ENCODE measurements at places on chromosomes 13 and 19.

GRCh38 chr19:29283366-29283765 lies 70.4 kb upstream of the UQCRFS1 start:
- no peak for DNase-seq

- DNase-seq, result no peak
Observed at GRCh38 chr13:114038211-114038613, 64.3 kb upstream of the C13orf46 start.

GRCh38 chr13:64311948-64312347 lies 2896.3 kb upstream of the PCDH20 start:
- DNase-seq, result no peak

GRCh38 chr19:18591735-18592385 lies 3.3 kb downstream of the REX1BD start:
- no peak for DNase-seq

- DNase-seq, result no peak
Observed at GRCh38 chr19:22605275-22606211, 28.6 kb upstream of the ZNF492 start.

DNA sequence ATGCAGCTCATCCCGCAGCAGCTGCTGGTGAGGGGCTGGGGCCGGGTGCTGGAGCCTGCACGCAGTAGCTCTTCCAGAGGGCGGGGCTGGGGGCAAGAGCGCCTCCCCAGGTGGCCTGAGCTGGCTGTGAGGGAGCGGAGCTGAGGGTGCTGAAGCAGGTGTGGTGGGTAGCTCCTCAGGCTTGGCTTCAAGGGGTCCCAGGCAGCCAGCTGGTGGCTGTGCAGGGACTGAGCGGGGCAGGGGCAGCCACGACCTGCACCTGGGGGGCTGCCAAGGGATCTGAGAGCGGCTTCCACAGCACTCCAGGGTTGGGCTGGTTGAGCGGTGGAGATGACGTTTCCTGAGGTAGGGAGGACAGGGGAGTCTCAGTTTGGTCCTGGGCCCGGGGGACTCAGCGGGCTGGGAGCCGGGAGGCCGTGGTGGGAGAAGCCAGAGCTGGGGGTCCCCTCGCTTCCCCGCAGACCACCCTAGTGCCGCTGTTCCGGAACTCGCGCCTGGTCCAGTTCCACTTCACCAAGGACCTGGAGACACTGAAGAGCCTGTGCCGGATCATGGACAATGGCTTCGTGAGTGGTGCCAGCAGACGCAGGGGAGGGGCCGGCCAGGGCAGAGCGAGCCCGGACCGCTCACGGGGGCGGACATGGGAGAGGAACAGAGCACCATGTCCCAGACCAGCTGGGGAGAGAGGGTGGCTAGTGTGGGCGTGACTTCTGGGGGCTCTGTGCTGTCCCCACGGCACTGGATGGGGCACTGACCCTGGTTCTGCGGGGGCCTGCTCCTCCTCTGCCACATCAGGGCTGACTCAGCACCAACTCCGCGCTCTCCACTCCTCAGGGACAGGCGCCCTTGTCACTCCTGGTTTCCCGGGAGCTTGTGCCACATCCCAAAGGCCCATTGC lies 7.4 kb downstream of the PTOV1 start:
- DNase-seq, result no peak

- DNase-seq, result no peak
Observed at GRCh38 chr13:114077099-114077932, 55.1 kb downstream of the RASA3 start.

GRCh38 chr19:49587227-49587626 lies 3.8 kb upstream of the PRR12 start:
- no peak for DNase-seq

DNA sequence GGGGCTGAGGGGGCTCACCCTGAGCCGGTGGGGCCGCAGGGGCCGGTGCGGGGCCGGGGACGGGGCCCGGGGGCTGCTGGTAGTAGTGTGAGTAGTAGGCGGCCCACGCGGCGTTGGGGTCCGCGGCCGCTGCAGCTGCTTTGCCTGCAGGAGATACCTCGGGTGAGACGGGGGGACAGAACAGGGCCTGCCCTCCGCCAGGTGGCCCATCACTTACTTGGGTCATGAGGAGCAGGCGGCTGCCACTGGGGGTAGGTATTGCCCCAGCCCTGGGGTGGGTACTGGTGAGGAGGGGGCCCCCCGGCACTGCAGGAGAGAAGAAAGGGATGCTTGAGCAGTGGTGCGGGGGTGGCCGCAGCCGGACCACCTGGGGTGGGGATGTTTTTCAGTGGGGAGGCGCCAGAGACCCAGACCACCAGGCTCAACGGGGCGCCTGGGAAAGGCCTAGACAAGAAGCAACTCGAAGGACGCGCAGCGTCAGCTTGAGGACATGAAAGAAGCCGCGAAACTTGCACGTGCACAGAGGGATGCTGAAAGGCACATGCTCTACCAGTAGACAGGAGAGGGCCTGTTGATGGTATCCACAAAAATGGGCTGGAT lies 8.9 kb downstream of the KHSRP start:
- DNase-seq, result no peak

GRCh38 chr13:22883262-22883840 lies 297.4 kb upstream of the SGCG start:
- DNase-seq, result no peak

- no peak for DNase-seq
Observed at GRCh38 chr19:45041125-45041524, 2.3 kb downstream of the CLASRP start.

GRCh38 chr13:92575777-92576176 lies 650.8 kb upstream of the GPC6 start:
- DNase-seq, result no peak

DNA sequence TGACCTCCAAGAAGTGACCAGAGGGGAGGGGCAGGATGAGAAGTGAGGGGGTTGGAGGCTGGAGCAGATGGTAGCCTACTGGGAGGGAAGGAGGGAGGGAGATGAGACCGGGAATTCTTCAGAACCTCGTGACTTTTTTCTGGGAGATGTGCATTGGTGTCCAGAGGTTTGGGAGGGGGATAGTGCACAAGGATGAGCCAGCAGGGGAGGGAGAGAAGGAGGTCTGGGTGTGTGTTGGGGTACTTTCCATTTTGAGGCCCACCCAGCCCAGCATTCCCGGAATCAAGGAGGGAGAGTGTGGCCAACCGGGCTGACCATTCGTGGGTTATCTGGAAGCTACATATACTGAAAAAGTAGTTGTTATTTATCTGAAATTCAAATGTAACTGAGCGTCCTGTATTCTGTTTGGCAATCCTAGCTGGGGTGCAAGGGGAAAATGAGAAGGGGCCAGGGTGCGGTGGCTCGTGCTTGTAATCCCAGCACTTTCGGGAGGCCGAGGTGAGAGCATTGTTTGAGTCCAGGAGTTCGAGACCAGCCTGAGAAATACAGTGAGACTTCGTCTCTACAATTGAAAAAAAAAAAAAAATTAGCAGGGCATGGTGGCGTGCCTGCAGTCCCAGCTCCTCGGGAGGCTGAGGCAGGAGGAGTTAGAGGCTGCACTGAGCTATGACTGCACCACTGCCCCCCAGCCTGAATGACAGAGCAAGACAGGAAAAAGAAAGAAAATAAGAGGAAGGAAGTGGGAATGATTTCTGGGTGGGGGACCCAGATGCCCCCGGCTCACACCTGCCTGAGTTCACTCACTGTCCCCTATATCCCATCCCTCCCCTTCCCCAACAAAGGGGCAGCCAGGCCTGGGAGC lies 4.4 kb upstream of the C3 start:
- no peak for DNase-seq

DNA sequence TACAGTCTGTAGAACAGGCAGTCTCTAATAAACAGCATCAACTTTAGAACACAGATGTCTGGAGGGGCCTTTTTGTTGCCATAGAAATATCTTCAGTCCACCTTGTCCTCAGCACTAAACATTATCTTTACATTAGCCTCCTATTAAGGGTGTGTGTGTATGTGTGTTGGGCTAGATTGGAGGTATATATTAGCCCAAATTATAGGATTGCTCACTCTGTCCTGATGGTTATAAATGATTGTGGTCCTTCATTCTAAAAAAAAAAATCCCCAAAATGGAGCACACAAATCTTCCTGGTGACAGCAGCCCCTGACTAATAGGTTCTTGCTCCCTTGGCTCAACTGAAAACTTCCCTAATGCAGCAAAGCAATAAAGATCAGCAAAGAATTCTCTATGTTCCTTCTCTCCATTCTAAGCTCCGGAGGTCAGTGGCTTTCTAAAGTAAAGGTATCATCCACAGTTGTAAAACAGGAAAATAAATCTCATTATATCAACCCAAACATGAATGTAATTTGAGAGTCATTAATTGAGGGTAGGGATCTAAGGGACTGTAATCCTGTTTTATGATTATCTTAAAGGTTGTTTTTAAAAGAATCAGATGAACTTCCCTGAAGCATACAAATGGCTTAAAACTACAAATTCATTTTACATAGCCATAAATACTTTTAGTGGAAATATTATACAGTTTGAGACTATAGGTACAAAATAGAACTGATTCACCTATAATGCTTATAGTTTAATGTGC lies 232.7 kb downstream of the KLF12 start:
- DNase-seq, result no peak

- DNase-seq, result no peak
Observed at GRCh38 chr13:40635315-40635995, 31.0 kb downstream of the FOXO1 start.

GRCh38 chr13:65453982-65454381 lies 1776.2 kb downstream of the PCDH9 start:
- no peak for DNase-seq

DNA sequence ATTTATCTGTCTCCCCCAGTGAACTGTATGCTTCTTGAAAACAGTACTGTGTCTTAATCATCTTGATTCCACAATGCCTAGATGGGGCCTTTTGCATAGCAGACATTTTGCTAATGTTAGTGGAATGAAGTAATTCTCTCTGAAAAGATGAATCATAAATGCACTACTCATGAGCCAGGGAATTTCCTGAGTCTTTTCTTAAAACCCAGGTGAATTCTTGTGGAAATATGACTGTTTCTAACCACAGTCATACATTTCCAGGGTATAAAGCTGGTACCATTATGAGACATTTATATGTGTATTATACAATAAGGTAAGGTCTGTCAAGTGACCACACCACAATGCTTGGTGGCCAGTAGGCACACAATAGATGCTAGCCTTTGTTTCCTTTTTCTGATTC lies 5.5 kb upstream of the KCTD4 start:
- DNase-seq, result no peak

DNA sequence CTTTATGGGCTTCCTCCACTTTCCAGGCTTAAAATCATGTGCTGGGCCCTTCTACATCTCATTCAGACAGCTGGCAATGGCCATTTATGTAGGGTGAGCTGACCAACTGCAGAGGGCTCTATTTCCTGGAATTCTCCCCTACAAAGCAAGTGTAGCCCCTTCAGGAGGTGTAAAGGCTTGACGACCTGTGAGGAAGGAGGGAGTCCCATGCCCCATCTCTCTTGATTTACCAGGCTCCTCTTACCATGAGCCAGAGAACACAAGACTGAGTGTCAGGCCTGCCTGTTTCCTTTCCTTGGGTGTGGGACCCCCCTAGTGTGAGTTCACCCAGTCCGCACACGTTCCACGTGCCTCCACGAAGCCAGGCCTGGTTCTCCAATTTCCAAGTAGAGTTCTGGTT lies 16.6 kb downstream of the ZNF536 start:
- DNase-seq, result no peak

- no peak for DNase-seq
Observed at GRCh38 chr13:37364007-37364406, 234.6 kb downstream of the POSTN start.

DNA sequence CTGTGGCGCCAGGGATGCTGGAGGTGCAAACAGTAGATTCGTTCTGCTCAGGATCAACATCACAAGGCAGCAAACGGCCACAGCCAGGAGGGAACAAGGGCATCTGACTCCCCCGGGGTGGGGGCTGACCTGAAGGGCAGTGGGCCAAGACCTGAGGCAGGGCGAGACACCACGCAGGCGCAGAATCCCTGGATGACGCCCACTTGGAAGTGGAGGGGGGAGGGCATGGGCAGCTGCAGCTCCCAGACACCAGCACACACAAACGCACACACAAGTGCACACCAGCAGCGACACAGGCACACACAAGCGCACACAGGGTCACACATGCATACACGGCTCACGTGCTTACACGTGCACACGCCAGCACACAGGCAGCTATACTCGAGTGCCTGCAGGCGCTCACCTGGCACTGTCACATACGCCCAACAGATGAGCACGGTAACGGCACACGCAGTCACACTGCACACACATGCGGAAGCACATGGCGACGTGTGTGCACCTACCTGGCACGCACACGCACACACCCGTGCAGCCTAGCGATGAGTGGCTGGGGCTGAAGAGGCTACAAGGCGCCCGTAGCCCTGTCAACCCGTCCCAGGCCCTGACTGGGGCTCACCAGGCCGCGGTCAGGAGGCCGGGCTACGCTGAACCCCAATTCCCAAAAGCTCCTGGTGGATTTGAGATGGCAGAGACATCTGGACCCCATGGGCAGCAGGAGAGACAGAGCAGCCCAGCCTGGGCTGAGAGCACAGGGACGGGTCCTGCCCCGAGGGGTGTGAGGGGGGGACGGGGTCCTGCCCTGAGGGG lies 5.5 kb downstream of the C2CD4C start:
- no peak for DNase-seq

GRCh38 chr19:8396563-8397203 lies 6.5 kb downstream of the RAB11B start:
- DNase-seq, result peak; percentile 83

DNA sequence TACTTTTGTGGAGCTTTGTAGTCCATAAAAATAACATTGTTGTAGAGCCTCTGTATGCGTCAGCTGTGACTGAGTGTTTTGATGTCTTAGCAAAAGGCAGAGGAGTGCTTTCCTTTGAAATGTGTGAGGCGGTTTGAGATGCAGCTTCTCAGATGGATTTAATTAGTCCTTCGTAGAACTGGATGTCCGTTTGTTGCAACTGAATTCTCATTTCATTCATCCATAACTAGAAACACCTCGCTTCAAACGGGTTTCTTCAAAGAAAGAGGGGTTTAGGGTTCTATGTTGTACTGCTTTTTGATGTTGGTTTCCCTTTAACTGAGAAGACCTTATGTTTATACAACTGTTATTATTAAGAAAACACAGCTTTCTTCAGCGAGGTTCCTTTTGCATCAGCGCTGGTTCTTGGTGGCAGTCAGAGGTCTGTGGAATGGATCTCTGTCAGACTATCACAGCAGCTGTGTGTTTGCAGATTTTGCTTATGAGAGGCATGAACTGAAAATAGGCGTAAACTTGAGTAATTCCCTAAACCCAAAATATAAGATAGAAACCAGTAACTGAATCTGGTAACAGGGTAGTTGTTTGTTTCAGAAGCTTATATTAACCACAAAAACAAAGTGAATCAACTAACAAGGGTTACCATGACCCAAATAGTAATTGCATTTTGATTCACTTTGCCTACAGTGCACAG lies 194.4 kb downstream of the GGACT start:
- DNase-seq, result no peak

- DNase-seq, result peak; percentile 81
Observed at GRCh38 chr19:30799865-30800755, 427.9 kb downstream of the ZNF536 start.

DNA sequence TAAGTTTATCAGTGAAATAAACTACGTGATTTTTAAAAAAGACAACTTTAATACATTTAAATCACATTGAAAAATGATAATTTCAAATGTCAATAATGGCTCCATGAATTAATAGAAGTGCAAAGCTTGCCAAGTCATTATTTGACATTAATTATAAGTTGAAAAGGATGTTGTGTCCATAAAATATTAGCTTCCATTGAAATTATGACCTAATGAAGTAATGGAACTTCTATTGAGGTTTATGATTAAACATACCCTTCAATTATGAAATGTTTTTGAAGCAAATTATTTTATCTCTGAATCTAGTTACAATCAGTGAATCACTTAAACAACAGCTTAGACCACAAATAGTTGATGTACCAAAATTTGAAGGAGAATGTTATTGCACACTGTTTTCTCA lies 144.2 kb downstream of the SLITRK6 start:
- no peak for DNase-seq

GRCh38 chr13:73894995-73895571 lies 239.1 kb downstream of the KLF12 start:
- DNase-seq, result no peak

GRCh38 chr19:47323872-47324271 lies 8.1 kb upstream of the C5AR2 start:
- DNase-seq, result no peak

Measured in HEK293T (cell line).